Jurkat, Clone E6-1 (cell line): ENCODE measurements at places on chromosomes 1 and 21.

GRCh38 chr1:23902321-23903278 lies 10.6 kb downstream of the CNR2 start:
- no peak for DNase-seq

- no peak for DNase-seq
Observed at GRCh38 chr1:36520771-36521420, 38.2 kb upstream of the CSF3R start.

DNA sequence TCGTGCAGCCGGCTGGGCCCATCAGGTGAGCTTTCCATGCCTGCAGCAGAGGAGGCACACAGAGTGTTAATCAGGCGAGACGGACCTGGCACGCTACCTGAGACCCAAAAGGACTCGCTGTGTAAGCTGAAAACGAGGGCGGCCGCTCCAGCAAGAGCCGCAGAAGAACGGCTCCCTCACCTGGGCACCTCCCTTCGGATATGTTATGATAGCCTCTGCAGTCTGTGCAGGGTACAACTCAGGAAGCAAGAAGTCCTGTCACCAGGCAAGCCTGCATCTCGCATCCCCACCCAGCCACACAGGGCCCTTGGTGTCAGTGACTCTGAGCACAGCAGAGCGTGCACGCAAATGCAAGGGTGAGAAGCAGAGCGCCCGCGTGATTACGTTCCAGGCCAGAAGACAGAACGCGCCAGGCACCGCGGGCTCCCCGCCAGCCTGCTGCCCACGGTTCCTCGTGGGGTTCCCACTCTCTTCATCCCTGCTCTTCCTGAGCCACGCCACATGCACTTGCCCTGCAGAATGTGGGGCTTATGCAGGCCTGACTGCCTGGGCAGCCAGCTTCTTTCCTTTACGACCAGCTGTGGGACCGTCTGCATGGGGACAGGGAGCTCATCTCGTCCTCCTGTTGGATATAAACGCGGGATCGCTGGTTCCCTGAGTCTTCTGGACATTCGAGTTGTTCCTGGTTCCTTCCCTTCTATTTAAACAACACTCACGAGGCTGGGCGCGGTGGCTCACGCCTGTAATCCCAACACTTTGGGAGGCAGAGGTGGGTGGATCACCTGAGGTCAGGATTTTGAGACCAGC lies 20.2 kb upstream of the LRRC47 start:
- no peak for DNase-seq

DNA sequence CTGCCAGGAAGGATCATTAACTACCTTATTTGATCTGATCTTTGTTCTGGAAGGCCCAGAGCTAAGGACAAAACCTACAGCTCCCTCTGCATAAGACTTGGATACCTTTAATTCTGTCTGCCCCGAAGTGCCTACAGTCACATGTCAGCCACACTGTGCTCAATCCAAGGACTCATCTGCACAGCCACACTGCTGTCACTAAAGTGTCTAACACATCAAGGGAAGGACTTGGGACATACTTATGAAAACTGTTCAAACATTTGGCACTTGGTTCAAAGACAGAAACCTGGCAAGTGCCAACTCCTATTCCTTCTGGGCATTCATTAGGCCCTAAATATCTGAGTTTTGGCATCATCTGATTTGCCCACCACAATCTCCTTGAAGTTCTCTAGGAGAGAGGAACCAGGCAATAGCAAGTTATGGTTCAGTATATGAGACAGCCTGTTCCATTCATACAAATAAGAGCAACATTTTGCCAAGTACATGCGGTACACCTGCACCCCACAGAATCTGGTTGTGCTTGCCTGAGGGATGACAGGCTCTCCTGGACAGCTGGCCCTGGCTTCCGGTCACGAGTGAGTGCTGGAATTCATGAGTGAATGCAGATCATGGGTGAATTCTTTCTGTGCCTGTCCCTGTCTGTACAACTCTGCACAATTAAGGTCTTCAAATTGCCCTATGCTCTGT lies 105.9 kb downstream of the KCNK1 start:
- no peak for DNase-seq

GRCh38 chr1:204974327-204974726 lies 68.7 kb upstream of the CNTN2 start:
- DNase-seq: no peak

- no peak for DNase-seq
Observed at GRCh38 chr21:41170859-41171609, 3.1 kb downstream of the BACE2 start.

GRCh38 chr1:221302810-221303209 lies 423.6 kb downstream of the HLX start:
- DNase-seq: no peak

- no peak for DNase-seq
Observed at GRCh38 chr1:188514917-188515316, 1686.2 kb downstream of the PLA2G4A start.

DNA sequence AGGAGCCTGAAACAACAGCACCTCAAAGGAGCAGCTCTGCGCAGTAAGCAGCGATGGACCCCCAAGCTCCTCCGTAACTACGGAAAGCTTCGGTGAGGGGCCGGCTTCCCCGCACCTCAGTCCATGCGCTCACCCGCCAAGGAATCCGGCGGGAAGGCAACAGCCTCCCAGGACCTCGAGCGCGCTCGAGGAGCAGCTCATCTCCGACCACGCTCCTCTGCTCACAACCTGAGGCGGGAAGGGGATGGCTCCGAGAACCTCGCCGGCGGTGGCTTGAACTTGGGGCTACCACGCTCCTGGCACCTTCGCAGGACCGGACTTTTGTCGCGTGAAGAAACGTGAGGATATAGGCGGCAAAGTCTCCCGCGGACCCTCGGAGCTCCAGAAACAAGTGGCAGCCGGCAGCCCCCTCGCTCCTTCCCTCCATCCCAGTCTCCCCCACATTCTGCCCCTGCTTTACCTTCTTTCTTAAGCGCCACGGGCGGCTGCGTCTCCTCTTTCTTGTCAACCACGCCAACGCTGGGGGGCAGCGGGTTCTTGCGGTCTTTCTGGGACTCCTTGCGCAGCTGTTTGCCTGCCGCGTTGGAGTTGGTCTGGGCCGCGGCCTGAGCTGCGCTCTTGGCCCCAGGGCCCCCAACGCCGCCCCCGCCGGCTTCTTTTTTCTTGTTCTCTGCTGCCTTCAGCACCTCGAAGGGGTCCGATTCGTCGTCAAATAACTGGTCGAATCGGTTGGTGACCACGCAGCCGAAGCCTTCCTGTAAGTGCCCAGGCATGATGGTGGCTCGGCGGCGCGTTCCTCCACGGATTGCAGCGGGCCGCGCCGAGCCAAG lies 459 bp downstream of the SERBP1 start:
- DNase-seq: no peak

GRCh38 chr1:210313046-210313595 lies 15.6 kb upstream of the HHAT start:
- no peak for DNase-seq

- DNase-seq: no peak
Observed at GRCh38 chr1:30322859-30323257, 400.5 kb downstream of the MATN1 start.

- DNase-seq: no peak
Observed at GRCh38 chr1:71930511-71930910, 351.8 kb downstream of the NEGR1 start.
